ENCODE measurements at places on chromosomes 5 and 9.

DNA sequence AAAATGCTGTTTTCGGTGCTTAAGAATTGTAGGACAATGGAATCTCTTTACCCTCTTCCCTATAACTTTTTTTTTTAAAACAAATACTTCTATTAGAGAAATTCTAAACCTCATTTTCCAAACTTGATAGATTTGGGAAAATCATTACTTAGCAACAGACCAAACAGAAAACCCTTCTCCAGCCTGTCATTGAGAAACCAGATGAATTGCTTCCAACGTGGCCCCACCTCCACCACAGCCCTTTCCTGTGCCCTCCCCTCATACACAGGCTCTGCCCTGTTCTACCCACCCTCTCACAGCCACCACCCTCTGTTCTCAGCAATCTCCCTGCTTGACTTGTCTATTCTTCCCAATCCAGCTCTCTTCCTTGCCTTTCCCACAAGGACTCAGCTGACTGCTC, 221.2 kb downstream of the DMRT2 start:
- no peak for DNase-seq

DNA sequence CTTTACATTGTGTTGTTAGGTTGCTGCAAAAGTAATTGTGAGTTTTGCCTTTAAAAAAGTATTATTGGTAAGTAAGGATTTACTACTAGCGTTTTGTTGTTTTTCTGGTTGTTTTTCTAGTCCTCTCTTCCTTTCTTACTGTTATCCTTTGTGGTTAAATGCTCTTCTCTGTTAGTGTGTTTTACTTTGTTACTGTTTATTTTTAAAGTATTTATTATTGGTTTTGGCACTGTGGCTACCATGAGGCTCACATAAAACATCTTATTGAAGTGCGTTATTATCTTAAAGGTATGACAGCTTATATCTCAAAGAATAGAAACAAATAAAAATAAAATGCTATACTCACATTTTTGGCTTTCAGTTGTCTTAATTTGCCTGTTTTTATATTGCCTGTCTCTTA, 17.6 kb downstream of the DMXL1 start:
- no peak for DNase-seq

- no peak for DNase-seq
These were observed 6.4 kb downstream of the ENTPD8 start for GRCh38 chr9:137434498-137435380.

DNA sequence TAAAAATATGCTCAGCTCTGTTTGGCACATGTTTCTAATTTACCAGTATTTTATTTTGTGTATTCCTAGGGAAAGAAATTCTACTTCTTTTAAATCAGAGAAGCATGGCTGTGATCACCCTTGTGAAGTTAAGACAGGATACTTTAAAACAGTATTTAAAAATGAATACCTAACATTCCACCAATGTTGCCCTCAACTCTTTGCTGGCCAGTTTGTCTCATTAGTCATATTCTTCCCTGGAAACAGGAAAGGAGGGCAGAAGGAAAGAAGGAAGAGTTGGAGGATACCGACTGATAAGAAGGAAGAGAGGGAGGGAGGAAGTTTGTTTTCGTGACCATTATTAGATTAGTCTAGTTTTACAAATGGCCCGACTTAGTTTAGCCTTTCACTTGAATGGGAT, 137.4 kb downstream of the PLK2 start:
- DNase-seq, result no peak

DNA sequence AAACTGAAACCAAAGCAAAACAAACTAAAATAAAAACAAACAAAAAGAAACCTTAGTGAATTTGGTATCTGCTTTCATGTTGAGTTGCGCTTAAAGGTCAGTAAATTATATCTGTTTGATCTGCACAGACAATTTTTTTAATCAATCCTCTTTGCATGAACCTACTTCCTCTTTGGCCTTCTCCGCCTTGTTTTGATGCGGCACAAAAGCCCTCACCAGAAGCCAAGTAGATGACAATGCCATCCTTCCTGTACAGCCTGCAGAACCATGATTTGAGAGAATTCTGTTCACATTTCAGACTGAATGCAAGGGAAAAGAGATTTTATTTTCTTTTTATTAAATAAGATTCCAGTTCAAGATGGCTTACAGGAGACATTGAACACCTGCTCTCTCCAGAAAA, 473.6 kb upstream of the FTMT start:
- no peak for DNase-seq

DNA sequence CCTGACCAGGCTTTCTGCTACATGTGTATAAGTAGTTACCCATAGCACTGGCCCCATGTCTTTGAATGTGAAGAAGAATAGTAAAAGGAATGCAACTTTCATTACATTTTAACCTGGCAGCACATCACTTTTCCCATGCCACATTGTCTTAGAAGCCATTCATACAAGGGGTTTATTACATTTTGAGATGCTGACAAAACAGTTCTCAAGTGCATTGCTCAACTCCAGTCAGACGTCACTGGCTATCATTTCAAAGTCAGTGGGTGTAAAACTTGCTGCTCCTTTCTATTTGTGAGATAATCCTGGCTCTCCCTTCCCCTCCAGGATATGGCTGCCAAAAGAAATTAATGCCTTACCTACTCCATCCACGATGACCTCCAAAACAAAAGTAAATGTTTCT, 97.0 kb upstream of the VCAN start:
- no peak for DNase-seq

DNA sequence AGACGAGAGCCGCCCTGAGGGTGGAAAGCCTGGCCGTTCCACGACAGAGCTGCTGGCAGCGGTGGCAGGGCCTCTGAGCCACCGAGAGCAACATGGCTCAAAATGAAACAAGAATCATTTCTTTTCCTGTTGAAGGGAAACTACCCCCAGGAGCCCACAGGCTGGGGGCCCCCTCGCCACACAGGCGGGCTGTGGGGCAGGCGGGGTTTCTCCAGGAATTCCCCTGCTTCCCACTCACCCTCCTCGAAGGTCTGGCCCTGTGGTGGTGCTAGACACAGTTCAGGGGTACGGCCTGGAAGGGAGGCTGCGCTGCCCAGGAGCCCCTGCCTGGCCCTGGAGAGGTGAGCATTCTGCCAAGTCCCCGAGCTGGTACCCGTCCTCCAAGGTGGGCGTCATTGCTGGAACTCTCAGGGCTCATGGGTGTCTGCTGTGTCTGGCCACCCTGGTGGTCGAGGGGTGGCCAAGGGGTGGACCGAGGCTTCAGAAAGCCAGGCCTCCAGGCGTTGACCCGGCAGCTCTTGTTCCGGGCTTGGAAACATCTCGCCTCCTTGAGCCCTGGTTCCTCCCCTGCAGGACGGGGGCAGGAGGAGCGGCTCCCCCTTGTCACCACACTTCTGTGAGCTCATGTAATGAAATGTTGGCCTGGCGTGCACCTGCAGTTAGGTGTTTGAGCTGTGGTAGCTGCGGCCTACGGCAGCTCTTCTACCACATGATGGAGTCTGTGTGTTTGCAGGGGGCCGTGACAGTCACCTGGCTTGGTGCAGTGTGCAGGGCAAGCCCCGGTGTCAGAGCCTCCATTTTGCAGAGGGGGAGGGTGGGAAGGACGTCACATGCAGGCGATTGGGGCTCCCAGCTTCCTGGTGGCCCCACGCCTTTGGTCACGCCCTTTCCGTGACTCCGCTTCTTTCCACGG, 65.3 kb downstream of the RXRA start:
- DNase-seq, result no peak

- no peak for DNase-seq
These were observed 126.7 kb upstream of the GRHPR start for GRCh38 chr9:37295796-37296195.

- DNase-seq, result no peak
These were observed 184.4 kb downstream of the CD180 start for GRCh38 chr5:67012171-67012570.

- DNase-seq, result no peak
These were observed 200.0 kb downstream of the NR2F1-AS1 start for GRCh38 chr5:93381057-93381456.

- DNase-seq, result no peak
These were observed 10.7 kb downstream of the HAPLN1 start for GRCh38 chr5:83709973-83710372.

DNA sequence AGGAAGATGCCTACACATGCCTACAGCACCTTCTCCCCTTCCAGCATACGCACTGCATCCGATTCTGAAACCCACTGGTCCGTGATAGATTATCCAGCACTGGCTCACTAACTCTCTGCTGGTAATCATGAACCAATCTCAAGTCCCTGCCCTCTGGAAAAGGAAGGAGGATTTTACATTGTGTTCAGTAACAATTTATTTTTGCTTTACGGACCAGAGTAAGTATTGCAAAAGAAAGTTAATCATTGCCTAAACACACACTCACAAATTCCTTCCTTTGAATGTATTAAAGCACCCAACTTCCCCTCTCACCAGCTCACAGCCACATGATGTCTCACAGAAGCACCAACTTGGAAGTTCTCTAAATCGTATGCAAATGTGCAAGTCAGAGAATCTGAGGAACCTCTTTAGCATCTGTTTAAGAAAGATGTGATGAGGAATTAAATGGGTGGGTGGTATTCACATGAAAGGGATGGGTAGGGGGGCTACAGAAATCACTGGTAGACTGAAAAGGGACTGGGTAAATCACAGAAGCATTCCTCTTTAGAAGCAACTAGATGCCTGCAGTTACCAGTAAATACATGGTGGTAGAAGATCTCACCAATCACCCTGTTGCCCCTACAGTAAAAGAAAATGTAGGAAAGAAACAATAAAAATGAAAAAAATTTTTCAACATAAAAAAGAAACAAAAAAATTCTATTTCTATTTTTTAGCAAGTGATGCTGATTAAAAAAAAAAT, 8.4 kb downstream of the GNAQ start:
- no peak for DNase-seq

- no peak for DNase-seq
These were observed 19.3 kb downstream of the ACO1 start for GRCh38 chr9:32403567-32404260.

DNA sequence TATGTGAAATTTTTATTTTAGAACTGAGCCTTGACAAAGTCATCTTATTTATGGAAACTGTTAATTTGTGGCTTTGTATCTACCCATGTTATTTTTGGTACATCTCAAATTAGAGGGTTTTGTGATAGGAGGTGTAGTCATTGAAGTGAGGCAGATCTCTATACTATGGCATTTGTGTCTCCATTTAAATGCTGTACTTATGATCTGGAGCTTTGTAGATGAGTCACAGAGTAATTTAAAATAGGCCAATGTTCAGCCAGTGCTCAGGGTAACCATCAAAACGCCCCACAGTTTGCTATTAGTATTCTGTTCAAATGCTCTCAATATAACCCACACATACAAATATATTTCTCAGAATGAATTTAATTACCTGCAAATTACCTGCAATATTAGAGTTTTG, 351.5 kb upstream of the KLF9 start:
- DNase-seq, result no peak

GRCh38 chr9:101673642-101674041, 64.8 kb downstream of the GRIN3A start:
- DNase-seq, result no peak

DNA sequence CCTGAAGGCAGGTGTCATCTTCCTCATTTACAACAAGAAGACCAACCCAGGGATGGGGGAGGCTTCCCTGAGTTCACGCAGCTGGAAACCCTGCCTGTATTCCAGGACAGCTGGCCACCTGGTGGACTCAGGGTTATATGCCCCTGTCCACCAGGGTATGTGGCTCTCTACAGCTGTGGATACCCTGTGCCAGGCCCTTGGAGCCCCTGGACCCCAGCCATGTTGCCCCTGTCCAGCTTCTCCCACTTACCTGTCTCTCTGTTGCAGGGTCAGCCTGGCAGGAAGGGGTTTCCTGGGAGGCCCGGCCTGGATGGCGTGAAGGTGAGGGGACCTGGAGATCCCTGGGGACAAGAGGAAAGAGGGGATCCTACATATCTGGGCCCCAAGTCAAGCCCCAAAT, 79.7 kb upstream of the ORM1 start:
- DNase-seq, result no peak

DNA sequence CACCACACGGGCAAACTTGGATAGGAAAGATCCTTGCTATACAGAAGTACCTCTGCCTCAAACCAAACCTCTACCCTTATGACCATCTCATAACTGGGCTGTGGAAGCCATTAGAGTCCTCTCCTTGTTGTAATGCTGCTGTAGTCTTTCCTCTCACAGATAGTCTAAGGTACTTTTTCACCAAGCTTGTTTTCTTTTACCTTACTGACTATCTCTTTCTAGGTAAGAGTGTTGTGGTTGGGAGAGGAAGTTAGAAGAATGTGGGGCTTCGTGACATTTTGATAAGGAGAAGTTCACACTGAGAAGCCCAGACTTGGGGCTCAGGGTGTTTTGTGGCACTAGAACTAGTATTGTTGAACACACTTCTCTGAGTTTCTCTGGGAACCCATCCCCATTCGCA, 8.9 kb downstream of the CFAP95 start:
- DNase-seq, result no peak

GRCh38 chr5:179795049-179795862, 1.5 kb downstream of the LTC4S start:
- no peak for DNase-seq

DNA sequence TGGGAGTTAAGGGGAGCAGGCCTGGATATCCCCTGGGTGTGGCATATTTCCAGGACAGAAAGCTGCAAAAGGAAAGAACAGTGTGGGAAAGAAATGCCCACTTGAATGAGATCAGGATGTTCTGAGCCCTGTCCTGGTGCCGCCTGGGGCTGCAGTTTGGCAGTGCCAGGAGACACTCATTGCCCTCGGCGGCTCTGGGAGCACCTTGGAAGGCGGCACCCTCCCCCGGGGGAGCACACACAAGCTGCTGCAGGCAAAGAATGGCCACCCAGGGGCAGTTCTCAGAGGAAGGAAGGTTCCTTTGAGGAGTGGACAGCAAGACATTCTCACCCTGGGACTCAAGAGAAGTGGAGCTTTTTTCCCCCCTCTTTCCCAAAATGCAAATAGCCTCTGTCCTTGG, 305.3 kb downstream of the NTRK2 start:
- no peak for DNase-seq

- no peak for DNase-seq
These were observed 57.0 kb upstream of the NEURL1B start for GRCh38 chr5:172583931-172584511.

- no peak for DNase-seq
These were observed 3.1 kb upstream of the HRH2 start for GRCh38 chr5:175654807-175655206.

DNA sequence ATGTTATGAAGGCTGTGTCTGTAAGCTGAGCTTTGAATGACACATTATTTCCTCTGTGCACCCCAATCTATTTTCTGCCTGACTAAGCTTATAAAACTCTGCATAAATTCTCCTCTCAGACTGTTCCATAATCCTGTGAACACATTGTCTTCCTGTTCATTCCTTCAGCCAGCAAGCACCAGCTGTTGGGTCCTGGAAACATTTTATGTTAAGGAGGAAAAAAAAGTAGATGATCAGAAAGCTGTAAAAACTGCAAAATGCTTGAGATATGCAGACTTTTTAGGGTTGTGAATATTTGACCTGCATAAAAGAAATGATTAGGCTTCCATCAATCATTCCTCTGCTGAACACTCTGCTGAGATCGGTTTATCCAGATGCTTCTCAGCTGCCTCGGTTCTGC, 1246.0 kb upstream of the DMAC1 start:
- DNase-seq, result no peak

Measured in caudate nucleus (tissue), 63 donors.